ENCODE measurements at places on chromosomes 1 and 21.

DNA sequence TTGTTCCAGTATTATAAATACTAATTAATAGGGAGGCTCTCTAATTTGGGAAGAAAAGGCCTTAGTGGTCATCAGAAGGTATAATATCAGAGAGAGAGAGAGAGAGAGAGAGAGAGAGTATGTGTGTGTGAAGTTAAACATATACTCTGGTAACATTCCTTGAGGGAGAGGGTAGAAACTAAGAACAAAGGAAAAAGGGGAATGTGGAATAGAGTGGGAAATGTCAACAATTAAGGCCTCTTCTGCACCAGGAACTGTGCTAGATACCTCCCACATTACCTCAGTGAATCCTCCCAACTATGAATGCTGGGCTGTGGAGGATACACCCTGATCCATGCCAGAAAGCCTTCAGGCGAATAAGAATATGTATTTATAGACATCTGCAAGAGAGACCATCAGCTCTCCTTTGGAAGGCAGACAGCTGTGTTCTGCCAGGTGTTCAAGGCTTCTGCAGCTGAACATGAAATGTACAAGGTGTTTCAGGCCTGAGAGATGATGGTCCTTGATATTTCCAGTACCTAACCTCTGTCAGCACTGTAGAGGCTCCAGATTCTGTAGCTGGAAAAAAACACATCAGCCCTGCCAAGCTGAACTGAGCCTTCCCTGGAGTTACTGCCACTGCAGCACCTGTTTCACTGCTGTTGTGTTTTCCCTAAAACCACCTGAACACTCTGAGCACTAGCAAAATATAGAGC is 29.1 kb downstream of the TBX15 start:
- DNase-seq = no peak

- no peak for DNase-seq
Measured at GRCh38 chr1:26191739-26192138, 1.3 kb downstream of the CATSPER4 start.

GRCh38 chr1:243598433-243598832 is 251.6 kb downstream of the AKT3 start:
- DNase-seq = peak; percentile 48

DNA sequence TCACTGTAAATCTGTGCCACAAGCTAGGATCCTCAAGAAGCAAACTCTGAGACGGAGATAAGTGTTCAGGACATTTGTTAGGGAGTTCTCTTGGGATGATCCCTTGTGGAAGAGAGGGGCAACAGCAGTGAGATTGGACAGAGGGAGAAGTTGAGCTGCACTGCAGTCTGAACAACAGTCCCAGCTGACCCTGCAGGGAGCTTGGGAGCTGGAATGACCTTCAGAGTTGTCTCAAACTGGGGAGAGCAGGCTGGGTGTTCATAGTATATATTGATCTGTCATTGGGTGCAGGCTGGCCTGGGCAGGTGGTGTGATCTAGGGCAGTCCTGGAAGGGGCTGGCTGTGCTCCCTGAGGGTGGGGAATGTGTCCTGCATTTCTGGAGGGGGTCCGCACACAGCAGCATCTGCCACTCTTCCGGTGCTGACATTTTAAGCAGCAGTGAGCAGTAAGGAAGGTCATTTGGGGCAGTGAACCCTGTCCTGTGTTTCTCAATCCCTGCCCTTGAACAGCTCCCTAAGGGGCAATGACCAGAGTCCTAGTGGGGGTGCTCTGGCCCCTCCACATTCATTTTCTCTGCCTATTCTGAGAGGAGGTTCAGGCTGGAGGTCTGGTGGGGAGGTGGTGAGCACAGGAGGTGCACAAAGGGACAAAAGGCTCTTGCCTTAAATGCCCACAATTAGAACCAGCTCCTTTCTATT is 90.2 kb upstream of the PPM1J start:
- no peak for DNase-seq

DNA sequence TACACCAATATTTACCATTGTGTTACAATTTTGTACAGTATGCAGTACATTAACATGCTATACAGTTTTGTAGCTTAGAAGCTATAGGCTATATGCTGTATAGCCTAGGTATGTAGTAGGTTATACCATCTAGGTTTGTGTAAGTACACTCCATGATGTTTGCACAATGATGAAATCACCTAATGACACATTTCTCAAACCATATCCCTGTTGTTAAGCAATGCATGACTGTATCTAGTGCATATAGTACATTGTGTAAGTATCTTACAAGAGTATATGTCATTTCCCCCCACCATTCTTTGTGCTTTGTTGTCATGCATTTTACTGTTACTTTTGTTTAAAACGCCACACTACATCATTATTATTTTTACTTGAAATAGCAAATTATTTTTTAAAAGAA is 65.7 kb upstream of the RNF11 start:
- DNase-seq = no peak

- DNase-seq = no peak
Measured at GRCh38 chr1:157235307-157235706, 97.1 kb upstream of the ETV3 start.

- DNase-seq = peak; percentile 7
Measured at GRCh38 chr1:181936768-181937581, 124.5 kb downstream of the ZNF648 start.

GRCh38 chr1:44239331-44239960 is 26.2 kb downstream of the DMAP1 start:
- no peak for DNase-seq

DNA sequence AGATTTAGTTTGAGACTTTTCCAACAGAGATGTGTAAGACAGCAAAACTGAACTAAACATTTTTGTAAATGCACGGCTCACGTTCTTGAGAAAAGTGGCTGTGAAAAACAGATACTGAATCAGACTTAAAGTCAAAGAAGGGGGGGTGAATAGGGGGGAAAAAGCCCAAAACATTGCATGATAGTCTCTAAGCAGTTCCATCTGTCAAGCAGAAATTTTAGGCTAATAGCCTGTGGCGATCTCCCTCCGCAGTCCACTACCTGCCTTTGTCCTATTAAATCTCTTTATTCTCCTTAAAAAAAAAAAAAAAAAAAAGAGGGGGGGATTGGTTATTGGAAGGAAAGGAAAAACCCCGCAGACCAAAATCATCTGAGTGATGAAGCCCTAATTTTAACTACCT is 217.6 kb upstream of the NFIA start:
- no peak for DNase-seq

GRCh38 chr21:34029743-34030528 is 43.4 kb upstream of the MRPS6 start:
- DNase-seq = peak; percentile 54

DNA sequence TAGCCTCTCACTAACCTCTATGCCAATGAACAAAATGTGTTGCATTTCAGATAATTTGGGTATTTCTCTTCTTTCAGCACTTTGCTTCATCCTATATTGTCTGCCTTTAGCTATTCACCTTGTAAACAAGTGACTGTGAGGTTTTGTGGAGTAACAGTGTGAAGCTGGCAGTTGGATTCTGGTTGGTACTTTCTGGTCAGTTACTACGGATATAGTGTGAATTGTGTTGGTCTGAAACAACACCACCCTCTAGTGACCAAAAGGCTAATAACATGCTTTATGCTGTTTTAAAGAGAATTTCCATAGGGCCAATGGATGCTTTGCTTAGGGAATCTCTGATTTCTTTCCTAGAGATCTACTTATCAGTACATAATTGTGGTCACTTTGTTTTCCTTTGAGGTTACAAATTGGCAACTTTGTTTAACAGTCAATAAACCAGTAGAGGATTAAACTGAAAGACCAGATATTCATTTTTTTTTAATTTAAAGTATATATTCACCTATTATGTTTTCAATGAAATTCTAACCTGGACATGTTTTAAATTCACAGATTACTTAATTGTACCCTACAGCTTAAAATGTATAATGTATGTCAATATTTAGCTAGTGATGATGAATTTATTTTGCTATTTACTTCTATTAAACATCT is 2.5 kb upstream of the PTGER3 start:
- DNase-seq = peak; percentile 63

- DNase-seq = no peak
Measured at GRCh38 chr1:173176246-173176645, 30.9 kb downstream of the TNFSF4 start.

GRCh38 chr1:43563876-43564539 is 33.3 kb downstream of the PTPRF start:
- DNase-seq = no peak

GRCh38 chr1:52551507-52552235 is 1.2 kb downstream of the TUT4 start:
- DNase-seq = peak; percentile 38

DNA sequence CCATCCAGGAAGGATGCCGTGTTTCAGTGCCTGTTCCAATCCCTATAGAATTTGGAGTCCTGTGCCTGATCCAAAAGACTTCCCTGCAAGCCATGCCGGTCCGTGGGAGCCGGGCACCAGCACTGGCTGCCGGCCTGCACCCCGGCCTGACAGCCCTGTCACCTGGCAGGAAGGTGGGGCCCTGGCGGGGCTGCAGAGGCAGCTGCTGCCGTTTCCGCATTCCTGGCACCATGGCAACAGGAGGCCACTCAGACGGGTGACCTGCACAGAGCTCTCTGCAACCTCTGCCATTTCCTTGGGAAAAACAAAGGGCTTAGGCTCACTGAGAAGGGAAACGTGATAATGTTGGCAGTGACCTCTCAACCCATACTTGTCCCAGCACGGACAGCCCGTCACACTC is 63.2 kb upstream of the TMEM51 start:
- no peak for DNase-seq

GRCh38 chr1:225445639-225446594 is 18.1 kb upstream of the LBR start:
- no peak for DNase-seq

DNA sequence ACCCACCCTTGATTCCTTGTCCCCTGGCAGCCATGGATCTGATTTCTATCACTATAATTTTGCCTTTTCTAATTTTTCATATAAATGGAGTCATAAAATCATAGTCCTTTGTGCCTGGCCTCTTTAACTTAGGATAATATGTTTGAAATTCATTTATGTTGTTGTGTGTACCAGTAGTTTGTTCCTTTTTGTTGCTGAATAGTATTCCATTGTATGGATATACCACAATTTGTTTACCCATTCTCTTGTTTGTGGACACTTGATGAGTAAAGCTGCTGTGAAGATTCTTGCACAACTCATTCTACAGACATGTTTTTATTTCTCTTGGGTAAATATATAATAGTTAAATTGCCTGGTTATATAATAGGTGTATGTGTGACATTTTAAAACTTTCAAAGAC is 22.7 kb upstream of the GJA8 start:
- no peak for DNase-seq

GRCh38 chr1:196180847-196181593 is 427.2 kb downstream of the KCNT2 start:
- no peak for DNase-seq

DNA sequence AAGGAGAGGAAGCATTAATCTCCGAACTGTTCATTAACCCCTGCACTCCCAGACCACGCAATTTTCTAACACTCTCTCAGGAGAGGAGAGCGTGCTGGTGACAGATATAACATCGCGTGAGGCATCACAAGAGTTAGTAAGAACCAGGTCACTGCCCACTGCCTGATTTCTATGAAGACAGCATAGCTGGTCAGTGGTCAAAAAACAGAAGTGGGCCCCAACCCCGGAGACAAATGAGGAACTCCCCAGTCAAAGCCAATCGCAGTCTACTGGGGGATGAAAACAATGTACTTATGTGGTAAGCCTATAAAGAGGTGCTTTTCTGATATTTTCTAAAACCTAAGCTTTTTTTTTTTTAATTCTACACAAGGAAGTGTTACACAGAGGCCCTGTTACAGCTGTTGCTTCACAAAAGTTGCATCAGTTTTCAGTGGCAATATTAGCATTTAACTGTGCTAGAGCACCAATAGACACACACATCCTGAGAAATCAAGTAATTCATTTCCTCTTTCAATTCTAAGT is 231.8 kb upstream of the IRF2BP2 start:
- peak; percentile 51 for DNase-seq

- DNase-seq = no peak
Measured at GRCh38 chr1:220787069-220787619, 431 bp downstream of the MTARC1 start.

- DNase-seq = no peak
Measured at GRCh38 chr21:33189237-33189636, 40.5 kb upstream of the IFNAR2 start.

DNA sequence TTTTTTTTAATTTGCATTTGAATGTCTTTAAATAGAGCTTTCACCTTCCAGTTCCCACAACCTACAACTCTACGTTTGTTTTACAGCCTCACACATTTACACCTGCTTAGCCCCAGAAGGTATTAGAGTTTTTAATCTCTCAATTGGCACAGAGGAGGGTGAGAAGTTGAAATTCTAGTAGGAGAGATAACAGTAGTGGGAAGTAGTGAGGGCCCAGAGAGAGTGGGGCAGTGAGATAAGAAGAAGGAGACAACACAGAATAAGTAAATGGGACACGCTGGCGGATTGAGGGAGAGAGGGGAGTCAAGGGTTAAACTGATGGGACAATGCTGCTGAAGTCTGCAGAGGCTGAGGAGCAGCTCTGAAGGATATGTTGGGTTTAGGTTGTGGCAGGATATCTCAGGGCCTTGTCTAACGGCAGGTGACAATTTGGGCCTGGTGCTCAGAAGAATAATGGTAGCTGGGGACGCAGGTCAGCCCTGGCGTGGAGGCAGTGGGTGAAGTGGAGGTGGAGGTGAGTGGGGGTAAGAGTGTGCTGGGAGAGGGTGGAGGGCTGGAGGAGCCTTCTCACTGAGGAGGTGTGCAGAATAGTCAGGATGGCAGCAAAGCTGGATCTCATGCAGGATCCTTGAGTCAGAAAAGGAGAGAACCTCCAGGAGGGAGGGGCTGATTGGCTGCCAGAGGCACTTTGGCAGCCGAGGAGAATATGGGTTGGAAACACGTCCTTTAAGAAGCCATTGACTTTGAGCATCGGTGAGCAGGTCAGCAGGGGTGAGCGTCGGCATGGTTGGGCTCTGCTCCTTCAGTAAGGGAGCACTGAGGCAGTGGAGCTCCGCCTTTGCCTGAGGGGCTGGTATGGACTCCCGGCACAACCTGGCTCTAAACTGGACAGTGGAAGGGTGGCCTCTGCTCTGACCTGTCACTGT is 72.9 kb downstream of the SYT6 start:
- DNase-seq = no peak

GRCh38 chr1:69572921-69573320 is 5.2 kb downstream of the LRRC7 start:
- no peak for DNase-seq

GRCh38 chr1:2982615-2983318 is 38.5 kb upstream of the ACTRT2 start:
- DNase-seq = no peak

Measured in CD4-positive, alpha-beta T cell treated with Interleukin-15 for 4 hours (primary cell).